Stimulated activated CD8-positive, alpha-beta memory T cell treated with anti-CD3 and anti-CD28 coated beads, Interleukin-15, amount 100 ng/mL, for 24 hours (primary cell): ENCODE measurements at places on chromosomes 4 and X.

DNA sequence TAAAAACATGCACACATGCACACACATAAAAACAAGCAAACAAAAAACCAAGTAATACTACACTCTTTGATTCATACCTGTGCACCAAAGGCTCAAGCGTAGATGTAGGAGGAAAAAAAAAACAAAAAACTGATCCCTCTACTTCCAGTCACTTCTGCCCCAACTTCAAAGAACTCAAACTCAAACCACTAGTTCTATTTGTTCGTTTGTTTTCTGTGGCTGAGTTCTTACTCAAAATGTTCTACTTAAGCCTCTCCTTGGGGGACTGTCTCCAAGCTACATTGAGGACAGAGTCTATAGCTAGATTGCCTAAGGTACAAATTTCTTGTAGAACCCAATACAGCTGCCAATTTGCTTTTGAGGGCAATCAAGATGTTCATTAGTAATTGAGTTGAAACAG, 171.0 kb upstream of the ATOH1 start:
- no peak for DNase-seq

DNA sequence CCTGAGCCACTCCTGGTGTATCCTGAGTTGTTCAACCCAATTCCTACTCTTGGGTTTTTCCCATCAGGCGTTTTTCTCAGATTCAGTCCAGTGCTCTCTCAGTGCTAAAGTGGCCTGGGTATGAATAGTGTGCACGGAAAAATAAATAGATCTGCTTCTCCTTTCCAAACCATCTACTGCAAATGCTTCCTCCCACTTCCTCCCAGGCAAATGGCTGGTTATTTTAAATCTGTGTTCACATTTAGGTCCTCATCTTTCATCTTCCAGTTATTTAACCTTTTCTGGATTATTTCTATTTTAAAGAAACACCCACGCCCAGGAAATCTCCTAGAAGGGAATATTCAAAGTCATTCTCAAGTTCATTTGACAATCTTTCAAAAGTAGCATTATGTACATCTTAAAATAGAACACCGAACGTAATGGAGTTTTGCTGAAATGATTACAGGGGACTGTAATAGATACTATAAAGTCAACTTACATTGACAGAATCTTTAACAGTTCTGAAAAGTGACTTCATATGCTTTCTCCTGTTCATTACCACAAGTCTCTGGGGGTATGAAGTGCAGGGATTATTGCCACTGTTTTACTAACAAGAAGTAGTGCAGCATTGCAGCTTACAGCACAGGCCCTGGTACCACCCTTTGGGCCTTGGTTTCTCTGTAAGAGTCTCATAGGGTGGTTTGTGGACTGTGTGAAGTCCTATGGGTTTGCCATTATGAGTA, 66.3 kb downstream of the MED28 start:
- DNase-seq: no peak

- DNase-seq: no peak
These were observed 45.7 kb downstream of the ELF2 start for GRCh38 chr4:139131209-139131870.

DNA sequence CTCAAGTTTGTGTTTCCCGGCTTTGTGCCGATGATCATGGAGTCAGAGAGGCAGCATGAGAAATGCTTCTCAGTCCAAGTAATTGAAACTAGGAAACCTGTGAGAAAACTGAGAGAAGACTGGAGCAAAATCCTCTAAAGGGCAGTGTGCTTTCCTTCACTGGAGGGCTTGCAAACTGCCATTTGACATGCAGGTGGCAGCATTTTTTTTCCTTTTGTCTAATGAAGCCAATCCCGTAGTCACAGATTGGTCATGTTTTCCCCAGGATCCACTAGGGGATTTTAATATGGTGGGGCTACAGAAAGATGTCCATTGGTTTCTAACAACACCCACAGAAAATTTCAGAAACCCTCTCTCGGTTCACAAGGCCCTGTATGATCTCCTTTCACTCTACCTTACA, 117.4 kb upstream of the NUDT10 start:
- DNase-seq: no peak

- DNase-seq: no peak
These were observed 47.8 kb downstream of the DCUN1D4 start for GRCh38 chr4:51890760-51891159.

GRCh38 chr4:69970071-69970470, 4.5 kb upstream of the CSN2 start:
- DNase-seq: no peak

DNA sequence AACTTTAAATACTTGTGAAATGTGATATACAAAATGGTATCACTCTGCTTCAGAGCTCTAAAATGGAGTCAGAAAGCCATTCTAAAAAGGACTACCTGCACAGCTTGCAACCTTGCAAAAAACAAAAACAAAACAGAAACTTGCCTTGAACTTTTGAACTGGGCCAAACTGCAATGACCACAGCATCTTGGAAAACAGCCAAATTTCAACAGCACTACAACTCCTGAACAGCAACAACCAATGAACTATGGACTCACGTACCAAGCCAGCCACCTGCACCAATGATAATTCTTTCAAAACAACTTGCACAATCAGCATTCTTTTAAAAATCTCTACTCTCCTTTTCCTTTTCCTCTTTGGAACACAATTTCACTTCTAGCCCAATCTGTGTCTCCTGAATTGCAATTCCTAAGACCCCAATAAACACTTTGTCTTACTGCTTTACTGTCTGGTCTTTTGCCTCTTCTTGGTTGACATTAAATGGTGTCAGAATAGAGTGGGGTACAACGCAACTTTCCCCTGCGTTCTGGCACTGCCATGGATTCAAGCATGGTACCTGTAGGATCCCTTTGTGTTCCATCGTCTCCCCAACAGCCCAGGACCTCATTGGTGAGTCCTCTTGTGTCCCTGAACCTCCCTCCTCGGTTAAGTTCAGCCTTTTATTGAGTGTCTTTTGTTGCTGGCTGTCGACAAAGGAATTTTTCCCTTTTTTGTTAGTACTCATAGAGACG, 35.7 kb upstream of the FMR1 start:
- DNase-seq: no peak

DNA sequence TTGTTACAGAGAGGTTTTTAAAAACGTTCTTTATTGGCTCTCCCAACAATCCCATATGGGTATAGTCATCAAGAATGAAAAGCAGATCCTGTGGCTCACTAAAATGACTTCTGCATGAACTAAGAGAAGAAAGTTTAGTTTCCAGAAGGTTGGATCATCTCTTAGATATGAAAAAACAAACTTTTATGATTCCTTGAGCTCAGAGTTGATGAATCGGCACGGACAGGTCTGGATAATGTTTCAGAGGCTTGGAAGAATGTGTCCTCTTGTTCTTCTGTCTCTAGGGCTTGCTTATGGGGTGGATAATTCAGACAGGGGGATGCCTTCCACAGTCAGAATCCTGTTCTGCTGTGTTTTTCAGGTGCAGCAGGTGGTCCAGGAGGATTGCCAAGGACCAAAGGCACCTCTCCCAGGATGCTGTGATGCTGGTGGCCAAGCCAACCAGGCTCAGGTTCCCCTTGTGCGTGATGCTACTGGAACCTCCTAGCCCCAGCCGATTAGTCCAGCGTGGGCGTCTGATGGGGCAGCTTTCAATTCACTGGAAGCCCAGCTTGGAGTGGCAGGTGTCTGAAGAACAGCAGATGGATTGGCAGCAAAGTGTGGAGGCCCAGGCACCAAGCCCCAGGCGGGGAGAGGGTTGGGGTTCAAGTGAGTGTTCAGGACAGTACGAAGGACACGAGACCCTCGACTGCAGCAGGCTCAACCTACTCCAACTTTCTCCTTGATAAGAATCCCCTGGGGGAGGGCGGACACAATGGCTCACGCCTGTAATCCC, 30.3 kb downstream of the CCKAR start:
- DNase-seq: no peak

DNA sequence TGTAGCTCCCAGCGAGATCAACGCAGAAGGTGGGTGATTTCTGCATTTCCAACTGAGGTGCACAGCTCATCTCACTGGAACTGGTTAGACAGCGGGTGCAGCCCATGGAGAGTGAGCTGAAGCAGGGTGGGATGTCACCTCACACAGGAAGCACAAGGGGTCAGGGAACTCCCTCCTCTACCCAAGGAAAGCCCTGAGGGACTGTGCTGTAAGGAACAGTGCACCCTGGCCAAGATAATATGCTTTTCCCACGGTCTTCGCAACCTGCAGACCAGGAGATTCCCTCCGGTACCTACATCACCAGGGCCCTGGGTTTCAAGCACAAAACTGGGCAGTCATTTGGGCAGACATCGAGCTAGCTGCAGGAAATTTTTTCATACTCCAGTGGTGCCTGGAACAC, 216.4 kb upstream of the TET2 start:
- DNase-seq: no peak

DNA sequence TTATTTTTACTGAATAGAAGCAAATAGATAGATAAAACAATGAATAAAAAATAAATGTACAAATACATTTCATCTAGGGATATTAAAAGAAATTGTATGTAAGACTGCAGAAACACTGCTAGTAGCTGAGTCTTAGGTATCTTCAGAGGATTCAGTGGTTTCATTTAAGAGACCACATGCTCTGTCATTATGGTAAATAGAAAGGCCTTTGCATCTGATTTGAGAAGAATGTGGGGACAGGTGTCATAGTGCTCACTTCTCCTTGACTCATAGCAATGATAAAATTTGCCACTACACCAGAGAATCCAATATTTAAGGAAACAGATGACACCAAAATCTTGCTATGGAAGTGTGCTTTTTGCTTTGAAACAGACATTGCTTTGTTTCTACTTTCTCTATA, 59.8 kb upstream of the PPP1R2C start:
- no peak for DNase-seq

DNA sequence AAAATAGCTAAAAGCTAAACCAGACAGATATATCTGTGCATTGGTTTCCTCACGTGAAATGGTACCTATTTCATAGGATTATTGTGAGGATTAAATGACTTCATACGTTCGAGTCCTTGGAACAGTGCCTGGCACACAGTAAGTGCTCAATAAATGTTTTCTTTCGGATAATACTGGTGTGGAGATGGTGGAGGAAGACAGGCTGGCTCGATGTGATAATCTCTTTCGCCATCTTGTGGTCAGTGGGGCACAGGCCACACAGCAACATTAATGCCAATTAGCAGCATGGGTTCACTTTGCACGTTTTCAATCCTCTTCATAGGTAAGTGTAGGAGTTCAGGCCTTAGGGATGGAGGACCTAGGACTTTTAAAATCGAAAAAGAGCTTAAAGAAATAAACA, 9.3 kb downstream of the PAGE4 start:
- DNase-seq: no peak

GRCh38 chr4:681736-682451, 7.1 kb downstream of the SLC49A3 start:
- DNase-seq: no peak

- no peak for DNase-seq
These were observed 3.1 kb downstream of the SYAP1 start for GRCh38 chrX:16722481-16722880.

- no peak for DNase-seq
These were observed 138.3 kb upstream of the IL1RAPL2 start for GRCh38 chrX:104427693-104428092.

DNA sequence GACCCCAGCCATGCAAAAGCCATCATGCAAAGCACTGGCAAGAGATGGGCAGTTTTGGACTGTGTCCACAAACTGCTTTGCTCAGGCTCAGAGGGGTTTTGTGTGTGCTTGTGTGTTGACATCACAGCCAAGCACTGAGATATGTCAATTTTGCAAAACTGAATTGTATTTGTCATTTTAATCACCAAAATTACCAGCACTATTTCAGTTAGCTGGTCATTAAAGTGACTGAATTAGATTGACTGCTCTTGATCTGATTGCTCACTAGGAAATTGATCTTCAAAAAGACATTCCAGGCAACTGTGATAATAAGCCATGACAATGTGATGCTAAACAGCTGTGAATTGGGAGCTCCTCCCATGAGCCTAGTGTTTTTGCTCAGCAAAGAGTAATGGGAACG, 337.3 kb upstream of the GNPDA2 start:
- DNase-seq: no peak

DNA sequence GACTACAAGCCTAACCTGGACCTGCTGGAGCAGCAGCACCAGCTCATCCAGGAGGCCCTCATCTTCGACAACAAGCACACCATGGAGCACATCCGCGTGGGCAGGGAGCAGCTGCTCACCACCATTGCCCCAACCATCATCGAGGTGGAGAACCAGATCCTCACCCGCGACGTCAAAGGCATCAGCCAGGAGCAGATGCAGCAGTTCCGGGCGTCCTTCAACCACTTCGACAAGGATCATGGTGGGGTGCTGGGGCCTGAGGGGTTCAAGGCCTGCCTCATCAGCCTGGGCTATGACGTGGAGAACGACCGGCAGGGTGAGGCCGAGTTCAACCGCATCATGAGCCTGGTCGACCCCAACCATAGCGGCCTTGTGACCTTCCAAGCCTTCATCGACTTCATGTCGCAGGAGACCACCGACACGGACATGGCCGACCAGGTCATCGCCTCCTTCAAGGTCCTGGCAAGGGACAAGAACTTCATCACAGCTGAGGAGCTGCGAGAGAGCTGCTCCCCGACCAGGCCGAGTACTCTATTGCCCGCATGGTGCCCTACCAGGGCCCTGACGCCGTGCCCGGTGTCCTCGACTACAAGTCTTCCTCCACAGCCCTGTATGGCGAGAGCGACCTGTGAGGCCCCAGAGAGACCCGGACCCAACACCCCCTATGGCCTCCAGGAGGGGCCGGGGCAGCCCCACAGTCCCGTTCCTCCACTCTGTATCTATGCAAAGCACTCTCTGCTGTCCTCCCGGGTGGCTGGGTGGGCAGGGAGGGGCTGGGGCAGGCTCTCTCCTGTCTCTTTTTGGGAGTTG, 486.2 kb downstream of the TRAM1L1 start:
- no peak for DNase-seq

DNA sequence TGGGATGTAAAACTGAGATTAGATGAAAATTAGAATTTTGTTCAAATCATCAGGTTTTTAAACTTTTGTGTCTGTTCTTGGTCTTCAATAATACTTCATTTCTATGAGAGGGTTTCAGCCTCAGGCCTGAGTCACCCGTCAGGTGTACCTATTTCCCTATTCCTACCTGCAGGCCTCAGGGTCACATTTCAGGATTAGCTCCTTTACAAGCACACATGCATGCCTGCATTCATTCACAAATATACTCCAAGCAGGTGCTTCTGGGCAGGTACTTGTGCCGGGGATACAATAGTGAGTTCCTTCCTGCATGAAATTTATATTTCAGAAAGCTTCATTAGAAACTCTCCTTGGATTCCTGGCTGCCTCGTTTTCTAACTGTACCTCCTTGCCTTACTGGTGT, 114.9 kb downstream of the SHISA3 start:
- no peak for DNase-seq
